ENCODE measurements at places on chromosomes 7 and 10.

DNA sequence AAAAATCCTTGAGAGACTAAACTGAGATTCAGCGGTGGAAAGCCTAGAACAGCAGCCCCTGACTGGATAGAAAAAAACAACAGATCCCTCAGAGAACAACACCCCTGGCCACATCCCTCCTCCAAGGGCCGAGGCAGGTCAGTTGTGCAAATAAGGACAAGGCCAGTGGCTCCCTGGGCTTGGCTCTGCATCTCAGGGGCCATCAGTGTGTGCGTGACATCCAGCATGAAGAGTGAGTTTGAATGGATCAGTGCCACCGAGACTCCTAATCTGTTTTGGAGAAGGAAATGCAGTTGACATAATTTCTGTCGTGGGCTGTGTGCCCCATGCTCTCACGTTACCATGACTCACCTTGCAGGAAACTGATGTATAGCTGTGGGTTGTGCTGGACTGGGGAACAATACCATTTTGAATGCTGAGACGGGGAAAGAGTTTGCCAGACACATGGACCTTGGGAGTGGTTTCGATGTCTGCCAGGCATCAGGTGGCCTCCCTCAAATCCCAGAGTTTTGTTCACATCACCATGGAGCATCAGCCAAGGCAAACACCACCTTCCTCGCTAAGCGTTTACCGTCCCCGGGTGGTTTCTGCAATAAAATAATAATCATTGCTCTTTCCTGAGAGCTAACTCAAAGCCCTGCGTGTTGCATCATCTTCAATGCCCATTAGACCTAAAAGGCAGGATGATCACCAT is 153.2 kb upstream of the FZD8 start:
- no peak for DNase-seq

GRCh38 chr10:30510932-30511700 is 77.1 kb downstream of the MAP3K8 start:
- no peak for DNase-seq

- DNase-seq, result no peak
Observed at GRCh38 chr7:105336009-105336408, 52.7 kb downstream of the SRPK2 start.

DNA sequence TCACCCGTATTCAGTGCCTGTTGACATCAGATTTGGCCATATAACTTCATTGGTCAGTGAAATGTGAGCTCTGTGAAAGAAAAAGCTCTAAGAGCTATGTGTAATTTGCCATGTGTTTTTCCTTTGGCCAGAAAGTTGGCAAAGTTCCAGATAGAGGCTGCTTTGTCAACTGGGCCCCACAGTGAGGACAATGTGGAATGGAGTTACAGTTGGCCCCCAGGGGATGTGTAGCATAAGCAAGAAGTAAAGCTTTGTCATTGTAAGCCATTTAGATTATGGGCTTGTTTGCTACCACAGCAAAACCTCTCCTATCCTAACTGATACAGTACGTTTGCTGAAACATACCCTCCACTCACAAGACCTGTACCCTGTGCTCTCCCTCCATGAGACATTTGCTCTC is 119.1 kb upstream of the HABP2 start:
- DNase-seq, result no peak

DNA sequence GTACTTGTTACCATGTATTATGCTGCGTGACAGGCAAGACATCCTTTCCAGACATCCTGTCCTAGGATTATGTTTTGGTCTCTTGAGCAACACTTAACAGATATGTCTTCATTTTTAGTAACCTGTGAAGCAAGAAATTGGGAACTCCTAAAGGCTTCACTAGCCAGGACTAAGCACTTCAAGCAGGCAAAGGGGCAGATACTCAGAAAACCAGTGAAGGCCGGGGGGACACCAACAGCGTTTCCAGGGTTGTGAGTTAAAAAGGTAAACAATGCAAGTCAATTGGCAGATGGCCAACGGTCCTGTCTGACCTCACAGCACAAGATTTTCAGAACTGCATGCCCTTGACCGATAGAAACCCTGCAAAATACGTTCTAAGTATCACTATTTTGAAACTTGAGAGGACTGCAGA is 77.6 kb upstream of the SFMBT2 start:
- no peak for DNase-seq

DNA sequence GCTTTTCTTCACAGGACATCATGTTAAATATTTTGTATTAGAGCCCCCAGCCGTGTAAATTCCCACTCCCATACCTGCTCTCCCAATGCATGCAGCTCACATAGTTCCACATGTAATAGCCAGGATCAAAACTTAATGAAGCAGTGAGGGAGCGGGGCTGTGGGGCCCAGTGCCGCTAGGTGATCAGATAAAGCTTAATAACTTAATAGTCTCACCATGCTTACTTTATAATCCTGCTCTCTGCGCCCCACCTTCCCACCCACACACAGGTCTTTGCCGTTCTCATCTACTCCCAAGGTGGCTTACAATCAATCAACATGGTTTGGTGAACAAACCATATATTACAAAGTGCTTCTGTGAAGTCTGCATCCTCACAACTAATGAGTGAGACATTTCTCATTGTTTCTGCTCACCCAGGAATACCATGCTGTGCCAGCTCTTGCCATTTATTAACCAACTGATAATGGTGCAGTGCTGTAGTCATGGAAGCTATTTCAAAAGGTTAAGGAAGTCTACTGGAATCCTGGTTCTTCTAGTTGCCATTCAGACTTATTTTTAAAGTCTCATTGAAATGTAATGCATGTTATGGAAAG is 156.4 kb downstream of the CTTNBP2 start:
- no peak for DNase-seq

GRCh38 chr7:16982640-16983350 is 101.0 kb upstream of the AGR3 start:
- peak; percentile 59 for DNase-seq

GRCh38 chr7:23486002-23486773 is 15.9 kb upstream of the IGF2BP3 start:
- DNase-seq, result no peak

GRCh38 chr7:148624735-148625134 is 34.2 kb downstream of the C7orf33 start:
- DNase-seq, result no peak

GRCh38 chr10:96685306-96685705 is 35.0 kb downstream of the PIK3AP1 start:
- DNase-seq, result no peak

- DNase-seq, result peak; percentile 65
Observed at GRCh38 chr7:123624527-123625183, 23.0 kb downstream of the ASB15 start.

DNA sequence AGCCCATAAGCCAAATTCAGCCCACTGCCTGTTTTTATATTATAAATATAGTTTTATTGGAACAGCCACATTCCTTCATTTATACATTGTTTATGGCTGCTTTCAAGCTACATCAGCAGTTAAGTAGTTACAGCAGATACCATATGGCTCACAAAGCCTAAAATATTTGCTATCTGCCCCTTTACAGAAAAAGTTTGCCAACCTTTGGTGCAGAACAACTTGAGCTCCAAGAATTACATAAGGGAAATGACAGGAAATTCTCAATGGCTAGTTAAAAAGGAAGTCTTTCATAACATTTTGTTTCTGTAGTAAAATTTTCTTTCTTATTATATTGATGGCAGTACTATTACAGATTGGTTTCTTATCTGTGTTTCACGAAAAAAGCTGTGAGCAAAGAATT is 59.3 kb downstream of the COL28A1 start:
- DNase-seq, result no peak

DNA sequence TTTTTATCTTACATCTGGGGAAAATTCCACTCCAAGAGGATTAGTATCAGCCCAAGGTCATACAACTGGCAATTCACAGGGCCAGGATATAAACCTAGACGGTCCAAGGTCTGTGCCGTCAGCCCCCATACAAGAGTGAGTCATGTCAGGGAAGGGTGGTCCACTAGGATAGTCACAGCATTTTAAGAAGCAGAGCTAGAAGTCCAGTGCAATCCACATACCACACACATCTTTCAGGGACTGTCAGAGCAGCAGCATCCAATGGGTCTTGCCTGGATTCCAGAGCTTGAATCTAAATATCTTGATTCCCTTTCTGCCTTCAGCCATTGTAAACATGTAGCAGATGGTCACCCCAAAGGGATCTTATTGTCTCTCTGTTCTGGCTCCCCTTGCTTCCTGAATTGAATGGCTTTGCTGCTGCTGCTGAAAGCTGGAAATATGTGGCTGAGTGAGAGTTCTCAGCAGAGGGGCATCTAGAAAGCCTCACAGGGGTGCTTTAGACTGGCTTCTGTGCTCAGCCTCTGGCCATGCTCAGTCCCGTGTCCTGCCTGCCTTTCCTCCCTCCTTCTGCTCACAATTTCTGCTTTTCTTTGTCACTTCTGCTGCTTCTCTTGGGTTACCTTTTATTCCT is 9.9 kb upstream of the OR6V1 start:
- no peak for DNase-seq

- DNase-seq, result no peak
Observed at GRCh38 chr10:60978287-60979115, 34.5 kb upstream of the RHOBTB1 start.

DNA sequence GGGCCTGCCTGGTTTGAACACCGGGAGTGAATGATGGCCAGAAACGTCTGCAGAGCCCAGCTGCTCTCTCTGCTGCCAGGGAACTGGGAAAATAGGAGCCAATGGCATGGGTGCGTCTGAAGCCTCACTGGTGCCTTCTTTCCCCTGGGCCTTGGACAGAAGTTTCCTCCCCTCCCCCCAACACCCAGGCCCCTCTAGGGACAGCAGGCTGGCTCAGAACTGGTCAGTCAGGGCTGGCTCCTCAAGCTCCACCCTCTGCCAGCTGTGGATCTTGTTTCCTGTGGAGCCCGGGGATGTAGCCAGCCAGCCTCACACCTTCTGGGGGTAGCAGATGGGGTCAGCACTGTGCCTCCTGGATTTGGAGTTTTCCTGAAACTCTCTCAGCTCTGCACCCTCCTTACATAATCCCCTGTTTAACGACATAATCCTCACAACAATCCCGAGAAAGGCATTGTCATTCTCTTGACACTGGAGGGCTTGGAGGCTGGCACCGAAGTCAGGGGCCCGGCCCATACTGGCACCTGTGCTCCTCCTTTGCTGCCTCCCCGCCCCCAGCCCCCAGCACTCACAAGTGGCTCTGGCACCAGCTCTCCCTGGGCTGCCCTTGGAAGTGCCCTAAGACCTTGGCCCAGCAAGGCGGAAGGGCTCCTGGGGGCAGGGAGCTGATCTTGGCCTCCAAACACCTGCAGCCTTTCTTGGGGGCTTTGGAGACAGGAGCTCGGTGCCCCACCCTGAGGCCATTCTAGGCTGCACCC is 5.7 kb downstream of the LDB3 start:
- no peak for DNase-seq

DNA sequence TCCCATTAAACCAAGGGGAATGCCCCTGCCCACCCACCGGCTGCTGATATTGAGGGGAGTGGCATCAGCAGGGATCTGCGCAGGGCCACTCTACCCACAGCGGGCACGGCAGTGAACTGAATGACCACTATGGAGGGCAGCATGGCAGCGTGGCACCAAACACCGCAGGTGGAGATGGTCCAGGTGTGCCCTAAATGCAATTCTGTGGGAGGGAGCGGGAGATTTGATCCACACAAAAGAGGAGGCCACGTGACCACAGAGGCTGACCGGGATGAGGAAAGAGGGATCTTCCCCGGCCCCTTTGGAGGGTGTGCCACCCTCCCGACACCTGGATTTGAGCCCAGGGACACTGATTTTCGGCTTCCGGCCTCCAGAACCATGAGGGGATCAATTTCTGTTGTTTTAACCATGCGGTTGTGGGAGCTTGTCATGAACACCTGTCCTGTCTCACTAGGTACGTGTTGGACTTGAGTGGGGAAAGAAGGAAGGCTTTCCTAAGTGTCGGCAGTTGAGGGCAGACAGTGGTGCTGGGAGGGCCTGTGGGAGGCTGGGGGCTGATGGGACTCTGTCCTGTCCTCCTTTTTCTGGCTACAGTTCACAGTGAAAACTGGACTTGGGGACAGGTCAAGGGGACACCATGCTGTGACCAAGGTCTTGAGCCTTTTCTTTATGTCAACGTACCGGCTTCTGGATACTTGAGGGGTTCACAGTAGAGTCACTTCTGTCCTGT is 66.1 kb downstream of the CFAP46 start:
- no peak for DNase-seq

- no peak for DNase-seq
Observed at GRCh38 chr10:69738071-69738470, 63.6 kb upstream of the COL13A1 start.

GRCh38 chr7:36128448-36129047 is 24.5 kb upstream of the EEPD1 start:
- no peak for DNase-seq

GRCh38 chr7:20602306-20602705 is 13.2 kb upstream of the ABCB5 start:
- DNase-seq, result no peak

- no peak for DNase-seq
Observed at GRCh38 chr10:53619671-53620070, 847.1 kb upstream of the MBL2 start.

GRCh38 chr10:132439025-132439388 is 42.0 kb downstream of the PWWP2B start:
- DNase-seq, result no peak

DNA sequence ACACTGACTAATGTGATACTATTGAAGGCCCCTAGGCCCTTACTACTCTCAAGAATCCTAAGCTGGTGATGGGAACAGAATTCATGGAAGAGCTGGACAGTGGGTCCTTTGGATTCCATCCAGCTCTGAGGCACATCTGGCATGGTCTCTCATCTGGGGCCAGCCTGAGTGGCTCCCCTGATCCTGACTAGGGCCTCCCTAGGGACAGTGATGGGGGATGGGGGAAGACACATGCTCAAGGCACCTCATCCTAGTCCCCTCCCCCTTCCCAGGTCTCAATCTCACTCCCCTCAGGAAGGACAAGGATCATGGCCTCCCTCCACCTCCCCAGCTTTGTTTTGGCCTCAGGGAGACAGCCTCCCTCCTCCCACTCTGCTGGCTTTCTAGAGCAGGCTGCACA is 1.8 kb downstream of the KCNIP2 start:
- DNase-seq, result no peak

- DNase-seq, result no peak
Observed at GRCh38 chr10:124289851-124290795, 128.6 kb downstream of the OAT start.

- no peak for DNase-seq
Observed at GRCh38 chr10:84291384-84291783, 37.0 kb upstream of the CCSER2 start.

- DNase-seq, result no peak
Observed at GRCh38 chr7:39683216-39683845, 60.0 kb downstream of the RALA start.

DNA sequence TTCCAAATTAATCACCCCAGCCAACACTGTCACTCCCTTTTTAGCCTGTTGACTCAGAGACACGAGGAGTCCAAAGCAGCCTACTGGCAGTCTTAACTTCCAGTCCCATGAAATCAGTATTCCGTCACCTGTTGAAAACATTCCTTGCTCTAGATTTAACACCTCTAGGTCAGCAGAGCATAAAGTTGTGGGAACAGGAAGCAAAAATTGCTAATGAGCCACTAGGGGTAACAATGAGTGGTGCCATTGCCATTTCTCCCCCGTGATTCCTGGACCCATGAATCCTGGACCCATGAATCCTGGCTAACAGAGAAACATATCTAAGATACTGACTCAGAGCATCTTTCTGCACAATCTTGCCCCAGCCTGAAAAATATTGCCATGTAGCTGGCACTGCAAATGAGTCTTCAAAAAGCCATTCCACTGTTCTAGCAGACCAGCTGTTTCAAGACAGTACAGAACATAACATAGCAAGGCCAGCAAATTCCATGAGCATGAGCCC is 252.7 kb upstream of the PTER start:
- no peak for DNase-seq

- DNase-seq, result no peak
Observed at GRCh38 chr10:3946234-3947229, 161.5 kb upstream of the KLF6 start.
